ENCODE measurements at places on chromosomes 12 and 14.

- no peak for DNase-seq
These were observed 1538.3 kb upstream of the SEL1L start for GRCh38 chr14:83071888-83072501.

DNA sequence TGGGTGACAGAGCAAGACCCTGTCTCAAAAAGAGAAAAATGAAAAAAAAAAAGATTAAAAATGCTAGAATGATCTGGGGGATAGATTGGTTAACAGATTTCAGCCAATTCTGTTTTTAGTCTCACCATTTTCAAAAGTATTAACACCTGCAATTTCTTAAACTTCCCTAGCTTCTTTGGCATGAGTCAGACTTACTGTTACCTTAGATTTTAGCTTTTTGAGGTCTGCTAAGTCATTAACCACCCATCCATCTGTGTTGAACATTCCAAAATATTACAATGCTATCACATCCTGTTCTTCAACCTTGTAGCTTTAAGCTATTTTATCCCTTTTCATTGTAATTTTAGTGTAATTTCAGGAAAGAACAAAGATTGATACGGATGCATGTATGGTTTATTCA lies 59.3 kb downstream of the PPP1R13B start:
- no peak for DNase-seq

- DNase-seq, result no peak
These were observed 70.6 kb downstream of the NOC4L start for GRCh38 chr12:132214891-132215290.

GRCh38 chr14:91889477-91890211 lies 22.3 kb upstream of the TC2N start:
- DNase-seq, result no peak

- DNase-seq, result no peak
These were observed 54.1 kb upstream of the FERMT2 start for GRCh38 chr14:53004976-53005375.

DNA sequence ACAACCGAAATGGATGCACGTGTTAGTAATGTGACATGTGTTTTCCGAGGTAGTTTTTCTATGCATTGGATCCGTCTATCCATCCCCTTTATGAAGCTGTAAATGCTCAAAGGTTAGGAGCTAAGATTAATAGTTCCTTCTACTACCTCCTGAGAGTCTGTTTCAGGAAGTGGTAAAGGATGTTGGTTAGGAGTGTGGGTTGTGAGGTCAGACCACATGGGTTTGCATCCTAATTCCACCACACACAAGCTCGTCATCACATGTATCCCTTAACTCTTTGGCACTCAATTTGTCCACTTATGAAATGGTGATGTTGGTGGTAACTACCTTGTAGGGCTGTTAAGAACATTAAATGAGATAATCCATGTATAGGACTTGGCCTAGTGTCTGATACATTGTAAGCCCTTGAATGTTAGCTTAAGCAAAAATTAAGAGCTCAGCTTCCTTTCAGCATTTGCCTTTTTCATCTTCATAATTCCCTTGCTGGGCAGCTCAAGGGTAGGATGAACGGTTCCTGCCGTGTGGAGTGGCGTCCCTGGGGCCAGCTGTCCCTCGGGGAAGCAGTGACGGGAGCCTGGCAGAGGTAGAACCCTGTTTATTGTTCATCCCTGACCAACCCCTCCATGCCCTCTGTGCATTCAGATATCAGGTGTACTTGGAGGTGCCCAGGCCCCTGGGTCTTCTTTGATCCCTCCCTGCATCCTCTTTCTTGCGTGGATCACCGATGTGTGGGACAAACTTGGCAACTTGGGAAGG lies 52.3 kb downstream of the TSPAN9 start:
- no peak for DNase-seq

DNA sequence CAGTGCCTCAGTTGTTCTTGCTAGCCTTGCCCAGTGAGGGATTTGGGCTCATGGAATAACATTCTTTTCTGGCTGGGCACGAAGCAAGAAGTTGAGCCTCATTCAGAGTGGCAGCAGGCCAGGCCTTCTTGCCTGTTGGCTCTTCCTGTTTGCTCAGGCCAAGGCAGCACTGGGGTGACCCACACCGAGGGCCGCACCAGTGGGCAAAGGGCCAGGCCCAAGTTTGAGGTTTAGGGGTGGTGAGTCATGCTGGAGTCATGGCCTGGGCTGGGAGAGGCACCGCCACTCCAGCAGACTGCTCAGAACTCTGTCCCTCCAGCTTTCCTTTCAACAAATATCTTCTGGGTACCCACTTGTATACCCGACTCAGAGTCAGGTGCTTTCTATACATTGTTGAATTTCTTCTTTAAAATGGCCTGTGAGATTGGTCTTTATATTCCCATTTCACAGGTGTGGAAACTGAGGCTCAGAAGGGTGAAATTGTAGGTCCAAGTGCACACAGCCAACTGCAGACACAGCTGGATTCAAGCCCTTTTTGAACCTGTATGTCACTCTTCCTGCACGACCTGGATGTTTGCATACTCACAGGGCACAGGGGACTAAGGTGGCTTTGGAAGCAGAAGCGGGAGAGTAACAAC lies 279.4 kb downstream of the FOXN3 start:
- DNase-seq, result no peak

GRCh38 chr14:33120341-33120740 lies 181.7 kb downstream of the NPAS3 start:
- no peak for DNase-seq

GRCh38 chr12:84638811-84639368 lies 273.7 kb downstream of the SLC6A15 start:
- DNase-seq, result no peak

DNA sequence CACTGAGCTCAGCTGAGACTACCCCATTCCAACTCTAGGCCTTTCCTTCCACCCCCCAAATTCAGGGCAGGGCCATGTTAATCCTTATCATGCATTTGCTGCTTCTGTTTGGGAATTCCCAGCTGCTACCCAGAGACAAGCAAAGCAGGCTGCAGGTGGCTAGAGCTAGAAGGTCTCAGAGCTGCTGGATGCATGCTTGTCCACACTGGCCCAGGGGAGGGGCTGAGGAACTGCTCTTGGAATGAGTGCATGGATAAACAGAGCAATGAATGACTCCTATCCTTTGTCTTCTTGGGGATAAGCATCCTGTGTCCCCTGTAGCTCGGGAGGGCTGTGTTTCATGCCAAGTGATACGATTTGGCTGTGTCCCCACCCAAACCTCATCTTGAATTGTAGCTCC lies 136.8 kb upstream of the NOS1 start:
- DNase-seq, result no peak

GRCh38 chr14:89352976-89353765 lies 63.9 kb downstream of the FOXN3 start:
- no peak for DNase-seq

- no peak for DNase-seq
These were observed 2.5 kb upstream of the CCND2 start for GRCh38 chr12:4270831-4271716.

GRCh38 chr14:95043732-95044462 lies 113.4 kb downstream of the DICER1 start:
- DNase-seq, result peak; percentile 92

DNA sequence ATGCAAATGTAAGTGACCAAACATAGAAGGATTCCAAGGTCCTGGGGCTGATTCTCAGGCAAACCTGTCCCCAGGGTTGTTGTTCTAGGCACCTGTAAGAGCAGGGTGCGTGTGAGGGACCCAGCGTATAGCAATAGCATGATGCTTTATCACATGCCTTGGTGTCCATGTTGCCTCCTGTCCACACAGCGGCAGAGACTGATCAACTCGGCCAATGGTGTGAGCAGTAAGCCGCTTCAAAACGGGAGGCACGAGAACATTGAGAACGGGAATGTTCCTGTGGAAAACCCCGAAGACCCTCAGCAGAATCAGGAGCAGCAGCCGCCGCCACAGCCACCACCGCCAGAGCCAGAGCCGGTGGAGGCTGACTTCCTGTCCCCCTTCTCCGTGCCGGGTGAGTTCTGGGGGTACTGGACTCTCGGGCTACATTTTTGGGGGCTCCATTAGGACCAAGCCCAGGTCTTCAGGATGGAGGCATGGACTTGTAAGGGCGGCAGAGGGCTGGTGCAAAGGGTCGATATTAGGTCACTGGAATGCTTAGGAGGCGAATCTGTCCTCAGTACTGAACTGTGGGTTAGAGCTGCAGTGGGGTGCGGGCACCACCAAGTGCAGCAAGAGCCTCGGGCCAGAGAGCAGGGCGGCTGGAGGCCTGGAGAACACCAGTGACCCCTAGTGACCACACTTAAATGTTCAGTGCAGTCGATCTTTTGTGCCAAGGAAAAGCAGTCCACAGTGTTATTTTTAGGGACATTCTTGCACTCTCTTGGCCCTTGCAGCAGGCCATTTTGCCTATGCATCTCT lies 57.2 kb upstream of the RIN3 start:
- DNase-seq, result peak; percentile 82

DNA sequence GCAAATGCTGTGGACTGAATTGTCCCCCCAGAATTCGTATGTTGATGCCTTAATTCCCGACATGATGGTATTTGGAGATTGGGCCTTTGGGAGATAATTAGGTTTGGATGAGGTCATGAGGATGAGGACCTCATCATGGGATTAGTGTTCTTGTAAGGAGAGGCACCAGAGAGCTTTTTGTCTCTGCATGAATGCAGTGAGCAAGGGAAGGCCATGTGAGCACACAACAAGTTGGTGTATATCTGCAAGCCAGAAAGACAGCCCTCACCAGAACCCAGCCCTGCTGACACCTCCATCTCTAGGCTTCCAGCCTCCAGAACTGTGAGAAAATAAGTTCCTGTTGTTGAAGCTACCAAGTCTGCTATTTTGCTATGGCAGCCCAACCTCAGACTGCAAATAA lies 51.9 kb upstream of the SMCO2 start:
- no peak for DNase-seq

GRCh38 chr12:97316321-97316720 lies 146.3 kb upstream of the RMST start:
- DNase-seq, result no peak

DNA sequence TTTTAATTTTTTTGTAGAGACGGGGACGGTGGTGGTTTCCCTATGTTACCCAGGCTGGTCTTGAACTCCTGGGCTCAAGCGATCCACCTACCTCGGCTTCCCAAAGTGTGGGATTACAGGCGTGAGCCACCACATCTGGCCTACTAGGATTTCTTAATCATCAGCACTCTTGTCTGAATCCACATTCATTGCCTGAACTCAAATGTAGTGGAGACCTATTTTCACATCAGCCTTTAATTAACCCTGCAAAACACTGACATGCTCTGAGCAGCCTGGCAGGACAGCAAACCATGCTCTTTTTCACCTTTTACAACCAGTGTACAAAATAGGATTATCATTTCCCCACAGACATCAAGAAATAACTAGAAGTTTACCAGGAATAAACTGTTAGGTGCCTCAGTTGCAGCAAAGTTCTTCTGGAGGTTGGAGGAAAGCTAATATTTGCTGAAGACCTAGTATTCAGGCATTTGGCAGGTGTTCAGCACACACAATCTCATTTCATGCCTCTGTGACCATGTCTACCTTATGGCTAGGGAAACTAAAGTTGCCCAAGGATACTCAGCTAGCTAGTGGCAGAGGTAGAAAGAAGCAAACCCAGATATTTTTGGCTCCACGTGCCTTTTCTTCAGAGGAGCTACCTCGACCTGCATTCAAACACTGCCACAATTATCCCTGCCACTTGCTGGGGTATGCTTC lies 37.7 kb downstream of the CFL2 start:
- DNase-seq, result no peak

DNA sequence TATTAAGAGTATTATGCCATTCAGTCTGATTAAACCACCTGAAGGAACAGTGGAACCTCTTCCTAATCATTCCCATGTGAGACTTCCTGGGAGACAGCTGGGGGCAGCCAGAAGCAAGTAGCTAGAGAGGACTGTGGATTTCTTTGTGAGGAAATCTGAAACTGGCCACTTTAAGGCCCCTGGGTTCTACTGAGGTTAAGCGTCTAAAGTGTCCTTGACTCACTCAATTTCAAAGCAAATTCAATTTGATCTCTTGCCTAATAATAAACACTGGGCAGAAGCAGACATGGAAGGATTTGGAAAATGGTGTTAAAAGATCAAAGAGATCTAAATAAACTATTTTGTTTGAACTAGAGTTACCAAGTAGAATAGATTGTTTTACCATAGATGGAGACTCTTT lies 909.9 kb downstream of the NRXN3 start:
- DNase-seq, result no peak

DNA sequence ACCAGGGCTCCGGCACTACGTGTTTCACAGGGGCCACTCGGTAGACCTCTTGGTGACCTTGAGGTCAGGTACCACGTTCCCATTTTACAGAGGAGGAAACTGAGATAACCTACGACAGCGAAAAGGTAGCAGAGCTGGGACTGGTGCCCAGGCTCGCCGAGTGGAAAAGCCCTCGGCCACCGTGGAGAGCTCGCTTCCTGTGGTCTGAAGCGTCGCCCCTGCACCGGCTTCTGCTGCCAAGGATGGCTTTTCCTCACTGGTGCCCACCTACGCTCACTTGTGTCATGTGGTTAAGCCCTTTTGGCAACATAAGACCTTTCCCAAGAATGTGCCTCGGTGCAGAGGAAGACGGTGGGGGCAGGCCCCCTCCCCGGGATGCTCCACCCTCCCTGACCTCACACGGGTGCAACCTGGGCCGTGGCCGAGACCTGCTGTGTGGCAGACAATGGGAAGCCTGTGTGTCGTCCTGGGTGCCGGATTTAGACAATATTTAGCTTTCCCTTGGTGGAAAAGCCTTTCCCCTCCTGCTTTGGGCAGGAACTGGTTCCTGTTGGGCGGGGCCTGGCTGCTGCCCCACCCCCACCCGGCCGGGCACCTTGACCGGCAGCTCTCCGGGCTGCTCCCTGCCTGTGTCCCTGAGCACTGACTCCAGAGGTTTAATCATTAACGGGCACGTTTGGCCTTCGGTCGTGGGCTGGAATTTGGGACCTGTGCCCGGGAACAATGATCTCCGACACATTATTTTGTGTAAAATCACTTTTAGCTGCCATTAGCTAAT lies 32.4 kb upstream of the PPP1R13B start:
- DNase-seq, result no peak

DNA sequence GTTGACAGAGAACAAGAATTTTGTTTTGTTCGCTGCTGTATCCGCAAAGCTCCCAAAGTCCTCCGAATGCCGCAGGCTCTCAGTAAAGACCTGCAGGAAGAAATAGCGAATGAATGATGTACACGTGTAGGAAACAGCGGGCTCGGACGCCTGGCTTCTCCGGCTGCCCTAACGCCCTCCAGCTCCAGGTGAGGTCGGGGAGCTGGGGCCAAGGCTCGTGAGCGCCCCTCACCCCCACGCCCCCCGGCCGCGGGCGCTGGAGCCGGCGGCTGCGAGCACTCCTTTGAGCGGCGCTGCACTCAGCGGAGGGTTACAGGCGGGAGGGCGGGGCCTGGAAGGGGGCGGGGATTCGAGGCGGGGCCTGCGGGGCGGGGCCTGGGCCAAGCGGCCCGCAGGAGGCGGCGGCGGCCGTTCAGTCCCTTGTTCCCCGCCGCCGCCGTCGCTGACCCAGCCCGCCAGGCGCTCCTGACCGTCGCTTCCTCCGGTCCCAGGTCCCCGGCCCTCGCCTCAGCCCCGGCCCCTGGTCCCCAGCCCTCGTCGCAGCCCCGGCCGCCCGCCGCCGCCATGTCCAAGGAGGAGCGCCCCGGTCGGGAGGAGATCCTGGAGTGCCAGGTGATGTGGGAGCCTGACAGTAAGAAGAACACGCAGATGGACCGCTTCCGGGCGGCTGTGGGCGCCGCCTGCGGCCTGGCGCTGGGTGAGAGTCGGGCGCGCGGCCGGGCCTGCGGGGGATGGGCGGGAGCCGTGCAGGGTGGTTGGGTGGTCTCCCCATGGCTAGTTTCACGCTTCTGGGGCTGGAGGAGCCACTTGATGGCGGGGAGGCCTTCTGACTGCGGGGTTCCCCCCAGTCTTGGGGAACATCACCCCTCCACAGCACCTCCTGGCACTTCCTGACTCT lies at the start of gene AACS:
Gene AACS (plus strand): TSS at position 415 of the 898 bp plus-strand sequence. CDS start 150 bp downstream, at position 565.
- no peak for DNase-seq
